Thymus (tissue), 14 donors: ENCODE measurements at places on chromosomes 13 and 19.
A peak's percentile ranks its signal among the peaks of the same experiment; 100 is the strongest.

DNA sequence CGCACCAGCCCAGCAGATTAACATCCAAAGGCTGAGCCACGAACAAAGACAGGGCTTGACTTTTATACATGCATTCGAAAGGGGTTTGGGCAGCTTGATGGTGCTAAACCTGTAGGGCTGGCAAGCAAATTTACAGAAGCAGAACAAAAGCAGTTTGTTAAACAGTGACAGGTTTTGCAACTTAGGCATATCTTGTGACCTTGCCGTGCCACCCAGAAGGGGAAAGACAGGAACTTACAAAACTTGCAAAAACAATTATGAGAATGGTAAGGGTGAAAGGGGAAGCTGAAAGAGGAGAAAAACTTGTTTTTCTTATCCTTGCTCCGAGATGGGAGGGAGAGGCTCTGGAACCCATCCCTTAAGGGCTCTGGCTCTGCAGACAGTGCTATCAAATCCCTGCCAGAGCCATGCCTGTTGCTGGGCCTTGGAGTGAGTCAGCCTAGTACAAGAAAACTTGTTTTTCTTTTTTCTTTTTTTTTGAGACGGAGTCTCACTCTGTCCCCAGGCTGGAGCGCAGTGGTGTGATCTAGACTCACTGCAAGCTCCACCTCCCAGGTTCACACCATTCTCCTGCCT is 1325.2 kb upstream of the PRR20A start:
- DNase-seq = no peak

DNA sequence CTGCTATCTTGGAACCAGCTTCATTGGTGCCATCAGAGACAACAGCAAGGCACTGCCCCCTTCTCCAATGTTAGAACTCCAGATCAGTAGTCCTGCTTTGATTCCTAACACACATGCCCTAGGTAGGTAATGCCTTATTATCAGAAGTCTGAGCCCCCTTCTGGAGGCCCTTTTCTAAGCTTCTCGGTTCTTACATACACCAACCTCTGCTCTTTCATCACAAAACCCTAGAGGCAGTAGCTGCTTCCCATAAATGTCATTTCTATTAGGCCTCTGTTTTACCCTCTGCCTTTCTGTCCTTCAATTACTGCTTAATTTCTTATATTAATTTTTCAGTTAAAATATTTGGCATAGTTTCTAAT is 65.3 kb upstream of the KLHL1 start:
- DNase-seq = no peak

DNA sequence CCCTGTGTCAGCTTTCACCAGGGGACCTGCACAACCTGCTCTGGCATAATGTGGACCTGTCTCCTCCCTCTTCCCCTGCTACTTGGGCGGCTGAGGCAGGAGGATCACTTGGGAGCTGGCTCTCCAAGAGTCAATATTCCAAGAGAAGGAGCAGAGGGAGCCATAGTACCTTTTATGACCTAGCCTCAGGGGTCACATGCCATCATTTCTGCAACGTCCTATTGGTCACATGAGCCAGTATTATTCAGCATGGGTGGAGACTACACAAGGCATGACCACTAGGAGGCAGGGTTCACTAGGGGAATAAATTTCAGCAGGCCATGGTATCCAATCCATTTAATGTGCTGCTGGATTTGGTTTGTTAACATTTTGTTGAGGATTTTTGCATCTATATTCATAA is 12.0 kb upstream of the SHFL start:
- peak; percentile 41 for DNase-seq

- no peak for DNase-seq
Measured at GRCh38 chr19:12778017-12778904, 2.9 kb upstream of the HOOK2 start.

- DNase-seq = no peak
Measured at GRCh38 chr13:112859817-112860190, 109.2 kb upstream of the MCF2L start.

DNA sequence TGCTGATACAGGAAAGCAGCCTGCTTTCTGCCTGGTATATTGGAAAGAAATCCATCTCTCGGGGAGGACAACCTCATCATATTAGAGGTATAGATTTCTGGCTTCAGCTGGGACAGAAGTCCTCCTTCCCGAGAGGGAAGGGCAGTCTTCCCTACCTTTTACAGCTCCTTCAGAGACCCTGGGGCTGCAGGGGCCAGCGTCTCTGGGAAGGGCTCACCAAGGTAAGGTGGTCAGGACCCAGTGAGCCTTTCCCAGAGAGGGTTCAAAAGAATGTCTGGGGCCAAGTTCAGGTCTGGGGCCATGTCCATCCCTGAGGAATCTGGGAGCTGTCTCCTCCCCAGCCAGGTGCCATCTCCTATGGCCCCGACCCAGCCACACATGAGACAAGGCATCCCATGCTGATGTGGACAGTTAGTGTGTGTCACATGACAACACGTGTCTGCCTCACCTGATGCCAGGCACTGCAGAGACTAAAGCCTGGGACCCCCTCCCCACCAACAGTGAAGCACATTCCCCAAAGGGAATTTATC is 136.4 kb downstream of the URI1 start:
- no peak for DNase-seq

DNA sequence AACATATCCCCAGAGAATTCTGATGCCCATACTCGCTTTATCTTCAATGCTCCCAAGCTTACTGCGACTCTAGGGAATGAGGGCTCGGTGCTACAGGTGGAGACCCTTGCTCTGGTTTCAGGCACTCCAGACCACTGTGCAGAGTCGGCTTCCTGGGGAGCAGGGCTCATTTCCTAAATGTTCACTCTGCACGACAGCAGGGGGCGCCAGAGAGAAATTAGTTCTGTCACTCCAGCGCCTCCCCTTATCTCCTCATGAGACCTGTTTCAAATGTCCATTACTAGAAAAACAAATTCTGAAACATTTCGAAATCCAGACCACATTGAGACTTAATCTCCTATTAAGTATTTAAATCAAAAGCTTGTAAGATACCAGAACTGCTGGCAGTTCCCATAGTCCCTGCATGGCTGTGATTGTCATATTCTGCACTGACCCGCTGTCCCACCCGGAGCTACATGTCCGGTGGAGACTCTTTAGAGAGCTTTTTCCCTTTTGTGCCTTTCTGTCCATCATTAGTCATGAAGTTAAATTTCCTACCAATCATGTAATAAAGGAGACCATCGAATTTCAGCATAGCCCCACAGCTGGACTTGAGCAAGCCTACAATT is 22.4 kb downstream of the EPSTI1 start:
- peak; percentile 88 for DNase-seq

- no peak for DNase-seq
Measured at GRCh38 chr13:41122838-41123237, 9.8 kb downstream of the KBTBD6 start.

DNA sequence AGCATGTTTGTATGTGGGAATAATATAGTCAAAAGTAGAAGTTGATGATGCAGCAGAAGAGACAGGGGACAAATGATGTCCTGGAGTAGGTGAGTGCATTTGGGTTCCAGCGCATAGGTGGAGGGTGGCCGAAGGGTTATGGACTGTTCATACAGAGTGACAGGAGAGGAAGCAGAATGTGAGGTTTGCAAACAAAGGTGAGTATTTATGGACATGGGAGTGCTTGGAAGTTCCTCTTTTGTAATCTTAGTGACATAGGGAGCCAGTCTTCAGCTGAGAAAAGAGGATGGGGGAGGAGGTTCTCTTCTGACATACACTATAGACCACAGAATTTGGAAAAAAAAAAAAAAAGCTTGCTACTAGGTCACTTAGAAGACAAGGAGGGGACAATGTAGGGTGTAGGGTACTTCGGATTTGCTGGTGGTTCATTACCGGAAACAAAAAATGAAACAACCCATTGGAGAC is 331.6 kb downstream of the DLEU7 start:
- DNase-seq = no peak

GRCh38 chr19:802498-803098 is 5.3 kb downstream of the PTBP1 start:
- DNase-seq = no peak

GRCh38 chr13:44760434-44760833 is 184.3 kb upstream of the TSC22D1 start:
- no peak for DNase-seq

GRCh38 chr13:101757446-101758039 is 305.1 kb downstream of the ITGBL1 start:
- DNase-seq = no peak

DNA sequence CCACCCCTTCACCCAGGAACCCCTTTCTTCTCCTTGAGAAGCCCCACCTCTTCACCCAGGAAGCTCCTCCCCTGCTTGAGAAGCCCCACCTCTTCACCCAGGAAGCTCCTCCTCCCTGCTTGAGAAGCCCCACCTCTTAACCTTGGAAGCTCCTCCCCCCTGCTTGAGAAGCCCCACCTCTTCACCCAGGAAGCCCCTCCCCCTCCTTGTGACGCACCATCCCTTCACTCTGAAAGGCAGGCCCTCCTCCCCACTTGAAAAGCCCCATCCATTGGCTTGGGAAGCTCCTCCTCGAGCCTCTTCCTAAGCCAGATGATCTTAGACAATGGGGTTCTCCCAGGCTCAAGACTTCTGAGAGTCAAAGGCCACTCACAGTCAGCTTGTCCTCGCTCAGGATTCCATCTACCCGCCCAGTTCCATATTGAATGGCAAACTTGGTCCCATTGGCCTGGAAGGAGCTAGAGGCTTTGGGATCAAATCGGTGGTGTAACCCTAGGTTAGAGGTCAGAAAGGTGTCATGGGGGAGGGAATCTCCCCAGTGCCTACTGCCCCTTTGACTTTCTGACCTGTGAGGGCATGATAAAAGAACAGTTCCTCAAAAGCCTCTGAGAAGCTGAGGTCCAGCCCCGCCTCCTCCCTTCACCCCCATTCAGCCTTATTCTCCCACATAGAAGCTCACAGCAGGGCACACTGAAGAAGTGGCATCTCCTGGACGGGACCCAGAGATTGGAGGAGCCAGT is 4.0 kb downstream of the NAPSA start:
- DNase-seq = no peak

- DNase-seq = no peak
Measured at GRCh38 chr19:47509973-47510372, 4.9 kb downstream of the NAPA start.

- no peak for DNase-seq
Measured at GRCh38 chr13:48686636-48687210, 33.0 kb downstream of the CYSLTR2 start.

- DNase-seq = no peak
Measured at GRCh38 chr13:67651908-67652465, 421.9 kb upstream of the PCDH9 start.

- peak; percentile 64 for DNase-seq
Measured at GRCh38 chr13:102798581-102799425, at the start of the genes BIVM and POGLUT2. TSS of gene BIVM (plus strand) at chr13:102799119. CDS start at chr13:102807268, 8,149 bp downstream. TSS of gene POGLUT2 (minus strand) at chr13:102798976. CDS start at chr13:102798670, 306 bp downstream.

DNA sequence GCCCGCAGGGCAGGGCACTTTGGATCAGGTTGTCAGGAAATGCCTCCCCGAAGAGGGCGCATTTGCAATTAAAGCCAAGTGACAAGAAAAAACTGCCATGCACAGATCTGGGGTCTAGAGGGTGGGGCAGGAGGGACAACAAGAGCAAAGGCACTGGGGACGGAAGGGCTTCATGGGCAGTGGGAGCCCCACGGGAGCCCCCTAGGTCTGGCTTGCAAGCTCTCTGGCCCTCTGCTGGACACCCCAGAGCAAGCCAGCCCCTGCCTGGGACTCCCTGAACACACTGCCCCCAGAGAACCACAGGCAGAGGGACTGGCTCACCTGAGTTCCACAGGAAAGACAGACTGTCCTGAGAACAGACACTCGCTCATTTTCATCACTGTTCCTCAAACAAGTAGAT is 30.2 kb upstream of the C19orf12 start:
- no peak for DNase-seq

DNA sequence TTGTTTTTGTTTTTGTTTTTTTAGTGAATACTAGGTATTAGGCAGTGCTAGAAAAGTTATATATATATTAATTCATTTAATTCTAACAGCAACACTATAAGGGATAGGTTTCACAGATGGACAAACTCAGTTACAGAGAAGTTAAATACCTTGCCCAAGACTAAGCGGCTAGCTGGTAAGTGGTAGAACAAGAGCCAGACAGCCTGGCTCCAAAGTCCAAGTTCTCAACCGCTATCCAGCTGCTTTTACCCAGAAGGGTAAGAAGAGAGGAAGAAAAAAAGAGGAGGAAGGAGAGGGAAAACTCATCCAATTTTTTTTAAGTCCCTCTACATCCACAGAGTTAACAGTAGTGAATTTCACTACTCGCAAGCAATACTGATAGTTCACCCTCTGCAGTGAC is 217.0 kb downstream of the SPRY2 start:
- no peak for DNase-seq

GRCh38 chr13:113816946-113817859 is 46.7 kb downstream of the GAS6 start:
- DNase-seq = peak; percentile 79

DNA sequence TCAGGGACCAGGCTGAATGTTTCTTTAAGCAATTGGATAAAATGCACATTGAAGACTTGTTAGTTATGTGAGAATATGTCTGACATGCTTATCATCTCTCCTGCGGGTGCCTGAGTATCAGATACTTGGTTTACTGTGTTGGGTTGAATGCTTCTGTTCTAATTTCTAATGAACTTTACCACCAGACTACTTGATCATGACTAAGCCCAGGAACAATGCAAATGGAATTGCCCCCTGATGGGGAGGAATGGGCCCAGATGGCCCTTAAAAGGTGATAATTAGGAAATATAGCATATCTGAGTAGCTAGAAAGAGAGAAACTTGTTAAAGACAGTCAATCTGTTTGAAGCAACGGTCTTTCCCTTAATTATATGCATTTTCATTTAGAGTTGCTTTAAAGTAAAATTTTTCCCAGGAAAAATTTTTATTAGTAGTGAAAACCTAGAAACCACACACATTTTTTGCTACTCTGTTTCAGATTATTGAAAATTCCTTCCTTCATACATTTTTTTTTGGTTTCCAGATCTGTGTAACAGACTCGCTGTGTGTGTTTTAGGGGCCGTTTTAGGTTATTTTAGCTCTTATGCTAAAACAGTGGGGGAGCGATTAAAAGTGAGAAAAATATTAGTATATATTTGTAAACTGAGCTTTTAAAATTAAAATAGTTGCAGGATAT is 186.6 kb downstream of the TM9SF2 start:
- no peak for DNase-seq

DNA sequence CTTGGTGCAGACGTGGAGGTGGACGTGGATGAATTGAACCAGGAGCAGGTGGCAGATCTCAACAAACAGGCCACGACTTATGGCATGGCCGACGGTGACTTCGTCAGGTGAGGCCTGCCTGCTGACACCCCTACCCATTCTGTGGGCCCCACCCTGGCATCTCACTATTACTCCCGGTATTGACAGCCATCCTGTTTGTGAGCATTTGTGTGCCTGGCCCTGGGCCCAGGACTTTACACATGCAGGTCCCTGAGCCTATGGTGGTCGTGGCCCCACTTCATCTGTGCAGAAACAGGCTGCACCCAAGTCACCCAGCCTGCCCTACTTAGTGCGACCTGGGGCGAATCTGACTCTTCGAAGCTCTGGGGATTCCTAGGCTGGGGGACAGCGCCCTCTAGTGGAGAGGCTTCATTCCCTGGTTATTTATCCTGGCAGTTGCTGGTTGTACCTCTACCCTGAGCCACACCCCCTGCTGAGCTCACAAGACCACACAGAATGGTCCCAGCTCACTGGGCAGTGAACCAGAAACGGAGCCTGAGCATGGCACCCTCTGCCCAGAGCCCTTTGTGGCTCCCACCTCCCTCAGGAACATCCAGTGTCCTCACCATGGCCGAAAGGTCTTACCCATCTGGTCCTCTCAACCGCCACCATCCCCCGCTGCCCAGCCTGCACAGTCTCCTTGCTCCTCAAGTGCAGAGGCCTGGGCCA is 16.9 kb downstream of the ZNF296 start:
- no peak for DNase-seq

GRCh38 chr19:15628236-15629002 is 12.3 kb upstream of the CYP4F3 start:
- DNase-seq = no peak
